ENCODE measurements at places on chromosomes 13 and 19.

GRCh38 chr13:53501387-53501786 lies 472.8 kb downstream of the OLFM4 start:
- DNase-seq, result no peak

GRCh38 chr19:10315335-10316214 lies at the start of gene FDX2:
FDX2 (minus strand) TSS chr19:10316015; CDS start chr19:10315996, 19 bp downstream.
- peak; percentile 89 for DNase-seq

GRCh38 chr19:52665027-52665426 lies 26.9 kb upstream of the ZNF83 start:
- DNase-seq, result no peak

DNA sequence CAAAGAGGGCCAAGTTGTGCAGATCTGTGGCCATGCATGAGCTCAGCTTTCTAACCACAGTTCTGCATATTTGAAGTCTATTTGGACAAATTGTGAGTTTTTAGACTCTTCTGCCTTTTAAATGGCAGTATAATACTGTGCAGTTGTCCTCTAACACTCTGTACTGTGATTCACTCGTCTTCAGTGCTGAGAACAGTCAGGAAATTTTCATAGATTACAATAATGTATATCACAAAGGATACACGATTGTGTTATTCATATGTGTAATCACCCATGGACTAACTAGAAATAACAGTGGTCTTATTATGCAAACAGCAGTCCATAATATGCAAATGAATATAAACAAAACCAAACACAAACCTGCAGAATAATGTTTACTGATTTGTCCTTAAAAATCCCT lies 259.1 kb downstream of the PCDH9 start:
- DNase-seq, result no peak

Data from NCI-H510A (cell line).